Esophagus squamous epithelium (tissue), 5 donors: ENCODE measurements at places on chromosomes 1 and 21.

GRCh38 chr1:97461782-97462181 is 459.1 kb downstream of the DPYD start:
- DNase-seq = no peak

- no peak for DNase-seq
Observed at GRCh38 chr1:71809085-71809484, 473.3 kb downstream of the NEGR1 start.

GRCh38 chr1:242754125-242754524 is 229.6 kb upstream of the PLD5 start:
- DNase-seq = no peak

DNA sequence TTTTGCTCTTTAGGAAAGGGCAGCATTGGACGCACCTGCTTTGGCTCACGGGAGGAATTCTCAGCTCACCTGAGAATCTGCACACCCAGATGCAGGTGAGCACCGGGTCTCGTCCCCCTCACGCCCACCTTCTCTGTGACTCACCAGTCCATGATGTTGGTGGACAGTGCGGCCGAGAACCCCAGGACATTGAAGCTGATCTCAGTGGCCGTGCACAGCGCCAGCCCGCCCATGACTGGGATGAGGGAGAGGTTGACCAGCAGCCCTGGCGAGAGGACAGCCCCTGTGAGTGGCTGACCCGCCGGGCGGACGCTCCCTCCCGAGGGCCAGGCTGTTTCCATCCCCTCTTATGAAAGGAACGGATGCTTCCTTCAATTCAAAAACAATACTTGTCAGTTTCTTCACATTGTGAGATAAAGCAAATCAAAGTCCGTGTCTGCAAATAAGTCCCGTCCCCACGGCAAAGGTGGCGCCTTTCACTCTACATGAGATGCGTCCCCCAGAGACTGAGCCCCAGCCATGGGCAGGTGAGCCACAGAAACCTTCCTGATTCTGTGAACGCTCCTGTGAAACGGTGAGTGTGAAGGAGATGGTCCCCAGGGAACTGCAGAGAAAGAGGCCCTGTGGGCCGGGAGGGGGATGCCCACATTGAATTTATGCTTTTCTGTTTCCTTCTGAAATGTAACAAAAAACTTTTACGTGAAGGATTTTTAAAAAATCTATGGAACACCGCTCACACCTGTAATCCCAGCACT is 12.7 kb upstream of the CDK11B start:
- DNase-seq = no peak

GRCh38 chr1:40745176-40745575 is 38.4 kb upstream of the KCNQ4 start:
- no peak for DNase-seq

DNA sequence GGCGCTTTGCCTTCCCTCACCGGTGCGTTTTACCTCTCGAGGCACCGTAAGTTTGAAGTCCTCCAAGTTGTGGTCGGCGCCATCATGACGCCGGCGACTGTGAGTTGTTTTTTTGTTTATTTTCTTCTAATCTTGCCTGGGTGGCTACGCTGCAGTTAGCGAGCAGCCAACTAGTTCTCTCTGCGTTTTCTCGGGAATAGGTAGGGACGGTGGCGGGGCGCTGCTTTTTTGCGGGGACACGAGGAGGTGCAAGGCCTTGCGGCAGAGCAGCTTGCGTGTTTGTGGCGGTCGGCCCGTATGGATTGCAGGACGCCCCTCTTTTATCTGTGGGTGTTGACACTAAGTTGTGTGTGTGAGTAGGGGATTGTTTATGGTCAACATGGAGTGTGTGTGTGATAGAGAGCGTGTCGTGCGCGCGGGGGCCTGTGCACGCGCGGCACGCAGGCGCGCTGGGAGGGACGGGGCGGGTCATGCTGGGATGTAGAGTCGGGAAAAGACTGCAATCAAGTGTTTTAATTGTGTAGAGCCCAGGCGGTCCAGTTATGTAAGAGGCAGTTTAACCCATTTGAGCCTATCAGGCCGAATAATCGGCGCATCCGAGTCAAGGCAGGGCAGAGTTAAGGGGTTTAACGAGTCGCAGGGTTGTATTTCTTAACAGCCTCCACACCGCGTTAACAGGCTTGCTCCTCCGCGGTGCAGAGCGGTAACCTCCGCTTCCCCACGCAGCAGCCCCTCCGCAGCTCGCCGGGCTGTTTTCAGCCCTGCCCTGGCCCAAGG is 1.2 kb upstream of the NEGR1 start:
- no peak for DNase-seq

GRCh38 chr1:171727778-171728177 is 14.1 kb downstream of the VAMP4 start:
- no peak for DNase-seq

GRCh38 chr1:224259986-224260385 is 70.0 kb downstream of the NVL start:
- no peak for DNase-seq

- DNase-seq = no peak
Observed at GRCh38 chr1:72109916-72110315, 172.4 kb downstream of the NEGR1 start.

DNA sequence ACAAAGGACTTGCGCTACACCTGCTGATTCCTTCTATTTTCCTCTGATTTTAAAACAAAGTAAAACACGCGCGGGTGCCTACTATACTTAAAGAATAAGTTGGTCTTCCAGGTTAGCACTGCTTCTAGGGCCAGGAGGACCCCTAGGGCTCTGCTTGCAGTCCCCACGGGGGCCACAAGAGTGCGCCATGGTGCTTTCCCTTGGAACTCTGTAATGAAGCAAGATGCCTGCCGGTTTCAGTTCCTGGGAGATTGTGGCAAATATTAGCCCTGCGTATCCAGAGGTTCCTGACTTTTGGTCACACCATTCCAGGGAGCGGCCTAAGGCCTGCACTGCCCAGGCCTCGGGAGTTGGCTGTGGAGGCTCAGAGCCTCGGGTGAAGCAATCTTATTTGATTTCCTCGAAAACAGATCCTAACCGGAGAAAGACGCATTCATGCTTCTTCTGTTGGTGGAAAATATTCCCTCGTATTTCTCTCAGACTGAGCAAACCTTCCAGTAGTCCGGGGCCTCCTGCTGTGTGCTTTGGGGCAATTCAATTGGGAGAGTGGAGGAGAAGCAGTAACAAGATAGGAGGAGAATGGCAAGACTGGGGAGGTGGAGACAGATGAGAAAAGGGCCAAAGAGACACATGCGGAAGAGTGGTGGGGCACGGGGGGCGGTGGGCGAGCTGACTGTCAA is 25.3 kb downstream of the ADAM30 start:
- no peak for DNase-seq

- DNase-seq = no peak
Observed at GRCh38 chr1:191582169-191582568, 576.1 kb upstream of the RGS18 start.

DNA sequence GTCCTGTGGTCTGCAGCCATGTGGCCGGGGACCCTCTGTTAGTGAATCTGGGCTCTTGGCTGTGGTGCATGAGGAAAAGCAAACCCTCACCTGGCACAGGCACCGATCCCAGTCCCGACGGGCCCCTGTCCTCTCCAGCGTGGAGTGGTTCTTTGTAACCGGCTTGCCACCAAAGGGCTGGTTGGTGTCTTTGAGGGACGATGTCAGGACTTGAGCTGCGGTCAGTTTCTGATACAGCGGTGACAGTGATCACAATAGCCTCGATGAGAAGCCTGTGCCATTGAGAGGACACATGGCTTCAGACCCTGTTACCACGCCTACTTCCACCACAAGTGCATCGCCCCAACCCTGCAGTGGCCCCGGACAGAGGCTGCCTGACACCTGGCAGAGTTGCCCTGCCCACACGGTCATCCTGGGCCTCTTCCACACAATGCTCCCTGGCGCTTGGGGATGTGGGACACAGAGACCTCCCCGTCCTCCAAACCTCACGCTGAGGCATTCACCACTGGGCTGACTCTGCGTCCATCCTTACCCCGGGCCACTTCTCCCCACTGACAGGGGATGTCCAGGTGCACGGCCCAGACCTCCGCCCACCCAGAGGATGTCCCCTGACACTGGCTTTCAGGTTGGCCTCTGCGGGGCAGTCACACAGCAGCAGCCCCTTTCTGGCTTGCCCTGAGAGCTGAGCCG is 18.8 kb upstream of the ACTRT2 start:
- DNase-seq = no peak

DNA sequence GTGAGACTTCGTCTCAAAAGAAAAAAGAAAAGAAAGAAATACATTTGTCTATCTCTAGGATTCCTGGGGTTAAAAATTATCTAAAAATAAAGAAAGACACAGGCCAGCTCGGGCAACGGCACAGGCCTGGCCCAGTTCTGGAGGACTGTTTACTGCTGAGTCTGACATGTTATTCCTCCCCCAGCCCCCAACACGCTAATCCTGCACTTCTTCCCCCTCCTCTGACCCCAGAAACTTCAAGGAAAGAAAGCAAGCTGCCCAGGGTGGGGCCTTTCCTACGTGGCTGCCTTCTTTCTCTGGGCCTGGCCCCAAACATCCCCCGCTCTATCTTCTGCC is 40.0 kb downstream of the ACOT7 start:
- no peak for DNase-seq

DNA sequence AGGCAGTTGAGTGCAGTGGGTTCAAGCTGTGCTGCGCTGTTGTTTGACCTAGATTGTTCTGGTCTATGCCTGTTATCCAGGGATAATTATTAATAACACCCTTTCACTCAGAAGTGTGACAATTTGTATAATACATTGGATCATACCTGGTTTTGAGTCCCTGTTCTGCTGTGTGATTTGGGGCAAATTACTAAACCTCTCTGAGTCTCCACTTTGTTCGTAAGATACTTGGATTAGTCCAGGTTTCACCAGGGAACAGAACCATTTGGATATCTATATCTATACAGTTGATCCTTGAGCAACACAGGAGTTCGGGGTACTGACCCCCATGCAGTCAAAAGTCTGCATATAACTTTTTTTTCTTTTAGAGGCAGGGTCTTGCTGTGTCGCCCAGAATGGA is 2.3 kb downstream of the NENF start:
- no peak for DNase-seq

DNA sequence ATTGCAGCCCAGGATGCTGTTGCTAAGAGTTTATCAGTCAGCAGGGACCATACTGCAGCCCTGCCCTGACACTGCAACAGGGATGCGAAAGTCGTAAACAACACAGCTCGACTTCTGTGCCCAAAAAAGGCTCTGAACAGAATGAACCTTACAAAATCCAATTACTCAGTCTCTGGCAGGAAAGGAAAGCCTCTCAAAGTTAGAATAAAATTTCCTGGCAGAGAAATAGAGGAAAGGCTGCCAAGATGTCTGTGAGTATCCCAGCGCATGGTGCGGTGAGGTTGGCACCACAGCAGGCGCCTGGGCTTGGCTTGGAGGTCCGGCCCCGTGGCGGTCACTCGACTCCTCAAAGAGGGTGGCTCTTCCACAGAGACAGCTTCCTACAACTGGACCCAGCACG is 185.8 kb downstream of the PCP4 start:
- no peak for DNase-seq

- DNase-seq = no peak
Observed at GRCh38 chr1:109438798-109439297, 12.6 kb upstream of the PSMA5 start.

DNA sequence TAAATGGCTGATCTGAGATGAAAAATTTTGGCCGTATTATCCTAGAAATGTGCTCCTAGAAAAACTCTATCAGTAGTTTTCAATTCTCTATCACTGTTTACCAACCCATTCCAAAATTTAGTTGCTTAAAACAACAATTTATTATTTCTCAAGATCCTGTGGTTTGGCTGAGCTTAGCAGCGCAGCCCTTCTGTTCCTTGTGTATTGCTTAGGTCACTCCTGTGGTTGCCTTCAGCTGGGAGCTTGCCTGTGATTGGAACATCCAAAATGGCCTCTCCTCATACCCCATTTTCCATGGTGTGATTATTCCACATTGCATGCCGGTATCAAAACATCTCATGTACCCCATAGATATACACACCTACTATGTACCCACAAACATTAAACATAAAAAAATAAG is 22.8 kb upstream of the STUM start:
- DNase-seq = no peak

GRCh38 chr1:31027693-31028526 is 37.6 kb downstream of the PUM1 start:
- DNase-seq = no peak

DNA sequence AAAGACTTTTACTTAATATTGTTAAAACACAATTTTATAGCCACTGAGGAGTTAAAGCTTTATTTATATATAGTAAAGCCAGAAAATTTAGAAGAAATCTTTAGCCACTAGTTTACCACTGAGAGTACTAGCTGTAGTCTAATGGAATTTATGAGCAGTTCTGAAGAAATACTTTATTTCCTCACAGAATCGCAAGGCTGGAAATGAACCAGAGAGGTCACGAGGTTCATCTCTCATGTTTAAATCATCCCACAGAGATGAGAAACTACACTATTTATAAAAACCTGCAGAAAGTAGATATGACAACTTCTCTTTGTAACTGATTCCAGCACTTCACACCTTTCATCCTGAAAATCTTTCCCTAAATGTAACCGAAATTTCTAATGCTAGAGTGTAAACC is 26.0 kb downstream of the ADGRL4 start:
- DNase-seq = no peak

DNA sequence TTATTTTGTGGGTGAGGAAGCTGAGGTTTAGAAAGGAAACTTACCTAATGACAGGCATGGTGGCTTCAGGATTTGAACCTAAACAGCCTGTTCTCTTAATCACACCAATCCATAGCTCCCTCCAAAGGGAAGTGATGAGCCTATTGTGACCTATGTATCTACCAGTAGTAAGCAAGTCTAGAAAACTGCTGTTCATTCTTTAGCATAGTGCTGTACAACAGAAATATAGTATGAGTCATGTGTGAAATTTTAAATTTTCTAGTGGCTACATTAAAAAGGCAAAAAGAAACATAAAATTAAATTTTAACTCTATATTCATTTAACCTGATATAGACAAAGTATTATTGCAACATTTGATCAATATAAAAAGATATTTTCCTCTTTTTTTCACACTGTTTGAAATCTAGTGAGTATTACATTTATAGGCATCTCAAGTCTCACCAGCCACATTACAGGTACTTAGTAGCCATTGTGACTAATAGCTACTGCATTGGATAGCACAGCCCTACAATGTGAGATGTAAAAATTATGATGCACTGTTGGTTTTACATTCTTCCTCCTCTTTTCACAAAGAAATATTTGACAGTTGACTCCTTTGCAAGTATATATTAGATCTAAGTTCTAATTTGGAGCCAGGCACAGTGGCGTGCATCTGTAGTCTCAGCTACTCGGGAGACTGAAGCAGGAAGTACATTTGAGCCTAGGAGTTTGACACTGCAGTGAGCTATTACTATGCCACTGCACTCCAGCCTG is 16.6 kb downstream of the IPO9 start:
- no peak for DNase-seq

GRCh38 chr1:61515096-61515495 is 209.8 kb downstream of the TM2D1 start:
- no peak for DNase-seq

- DNase-seq = no peak
Observed at GRCh38 chr1:209291715-209292114, 291.8 kb upstream of the CAMK1G start.

DNA sequence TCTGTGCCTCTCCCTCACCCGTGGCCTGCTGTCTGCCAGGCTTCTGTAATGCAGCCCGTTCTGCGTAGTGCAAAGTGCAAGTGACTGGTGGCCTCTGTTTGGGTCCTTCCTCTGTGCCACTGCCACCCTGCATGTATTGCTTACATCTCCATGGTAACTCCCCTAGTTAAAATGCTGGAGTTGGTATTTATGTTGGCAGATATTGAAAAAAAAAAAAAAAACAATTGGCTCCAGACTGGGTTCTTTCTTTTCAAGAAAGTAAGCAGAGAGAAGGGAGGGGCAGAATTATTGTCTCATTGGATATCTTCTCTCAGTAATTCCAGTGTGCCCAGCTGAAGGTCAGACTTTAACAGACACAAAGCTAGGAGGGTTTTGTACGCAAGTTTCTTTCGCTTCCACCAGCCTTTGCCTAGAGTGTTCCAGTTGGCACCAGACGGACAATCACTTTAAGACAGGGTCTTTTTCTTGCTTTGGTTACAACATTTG is 242.3 kb downstream of the PBX1 start:
- DNase-seq = no peak
